Stimulated activated CD4-positive, alpha-beta T cell treated with anti-CD3 and anti-CD28 coated beads, Interleukin-1b, Interleukin-23, amount 100 ng/mL, for 4 hours (primary cell): ENCODE measurements at places on chromosomes 7 and 10.

DNA sequence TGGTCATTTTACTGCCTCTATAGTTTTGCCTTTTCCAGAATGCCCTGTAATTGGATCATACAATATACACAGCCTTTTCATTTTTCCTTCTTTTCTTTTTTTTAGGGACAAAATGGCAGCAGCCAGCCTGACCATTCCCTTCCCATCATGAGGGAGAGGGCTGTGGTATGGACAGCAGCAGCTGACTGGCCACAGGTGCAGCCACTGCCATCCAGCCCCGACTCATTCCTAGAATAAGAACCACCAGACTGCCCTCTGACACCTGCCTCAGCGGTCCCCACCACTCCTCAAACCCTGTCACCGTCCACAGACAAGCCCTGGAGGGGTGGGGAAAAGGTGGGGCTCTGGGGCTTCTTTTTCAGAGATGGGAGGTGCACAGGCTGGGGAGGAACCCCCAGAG lies 92.8 kb downstream of the EPDR1 start:
- no peak for DNase-seq

DNA sequence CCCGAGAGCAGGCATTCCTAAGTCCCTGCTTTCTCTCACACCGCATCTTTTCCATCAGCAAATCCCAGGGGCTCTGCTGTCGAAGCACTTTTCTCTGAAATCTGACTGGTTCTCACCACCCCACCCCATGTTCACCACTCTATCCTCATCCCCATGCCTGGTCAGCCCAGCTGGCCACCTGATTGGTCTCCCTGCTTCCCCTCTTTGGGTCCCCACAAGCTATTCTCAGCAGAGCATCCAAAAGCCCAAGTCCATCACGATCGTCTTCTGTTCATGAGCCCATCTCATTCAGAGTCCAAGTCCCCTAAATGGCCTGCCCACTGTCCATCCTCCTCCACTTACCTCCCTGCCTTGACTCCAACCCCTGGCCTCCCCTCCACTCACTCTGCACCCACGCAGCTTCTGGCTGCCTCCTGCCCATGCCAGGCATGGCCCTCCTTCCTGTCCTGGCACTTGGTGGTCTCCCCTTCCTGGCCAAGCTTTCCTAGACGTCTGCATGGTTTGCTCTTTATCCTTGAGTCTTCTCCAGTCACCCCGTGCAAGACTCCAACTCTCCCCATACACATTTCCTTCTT lies 1.6 kb upstream of the PPP2R2D start:
- no peak for DNase-seq

GRCh38 chr10:132889556-132889955 lies 52.8 kb downstream of the CFAP46 start:
- no peak for DNase-seq

DNA sequence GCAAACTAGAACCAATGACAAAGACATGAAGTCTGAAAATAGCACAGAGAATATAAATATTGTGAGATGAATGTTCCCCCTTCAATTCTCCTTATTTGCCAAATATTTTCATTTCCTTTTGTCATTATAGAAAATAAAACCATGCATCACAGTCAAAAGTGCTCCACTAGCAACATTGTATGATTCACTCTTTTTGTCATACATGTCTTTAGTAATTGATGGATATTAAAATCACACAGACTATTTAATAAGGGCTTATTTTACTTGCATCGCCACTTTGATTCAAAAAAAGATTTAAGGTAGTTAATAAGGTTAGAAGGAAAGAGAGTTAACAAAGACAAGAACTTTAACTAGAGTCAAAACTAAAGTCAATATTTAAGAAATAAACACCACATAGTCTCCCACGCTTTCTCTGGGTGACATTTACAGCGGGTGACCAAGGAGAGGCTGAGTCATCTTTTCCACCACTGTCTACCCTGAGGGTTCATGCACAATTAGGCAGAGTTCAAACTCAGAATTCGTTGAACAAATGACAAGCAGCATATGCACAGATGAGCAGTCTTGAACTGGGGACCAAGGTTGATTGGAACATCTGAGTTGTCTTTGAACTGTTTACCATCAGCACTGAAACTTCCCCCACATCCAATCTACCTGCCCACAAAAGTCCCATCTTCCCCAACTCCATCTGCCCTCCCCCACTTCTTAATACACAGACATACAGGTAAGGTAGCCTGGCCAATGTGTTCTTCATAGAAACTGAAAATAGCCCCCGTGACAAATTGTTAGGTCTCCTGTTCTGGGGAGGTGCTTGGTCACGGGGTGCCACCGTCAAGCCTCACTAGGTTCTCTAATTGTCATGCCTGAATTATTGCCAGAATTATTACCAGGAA lies 42.5 kb downstream of the C7orf25 start:
- no peak for DNase-seq

DNA sequence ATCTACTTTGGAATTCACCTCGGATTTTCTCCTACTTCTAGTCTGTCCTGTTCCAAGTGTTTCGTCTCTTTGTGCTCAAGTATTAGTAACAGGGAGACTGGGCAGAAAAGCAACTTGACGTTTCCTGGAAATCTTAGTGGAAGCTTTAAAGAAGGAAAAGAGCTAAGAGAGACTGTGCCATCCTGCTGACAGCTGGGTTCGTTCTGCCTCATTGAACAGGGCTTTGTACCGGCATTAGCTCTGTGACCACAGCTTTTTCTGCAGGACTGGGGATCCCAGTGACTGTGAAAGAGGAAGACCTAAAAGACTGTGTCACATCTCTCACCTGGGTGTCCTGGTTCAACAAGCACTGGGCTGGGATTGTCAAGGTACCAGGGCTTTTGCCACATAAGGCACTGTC lies 70.8 kb upstream of the CDCA7L start:
- DNase-seq, result no peak

DNA sequence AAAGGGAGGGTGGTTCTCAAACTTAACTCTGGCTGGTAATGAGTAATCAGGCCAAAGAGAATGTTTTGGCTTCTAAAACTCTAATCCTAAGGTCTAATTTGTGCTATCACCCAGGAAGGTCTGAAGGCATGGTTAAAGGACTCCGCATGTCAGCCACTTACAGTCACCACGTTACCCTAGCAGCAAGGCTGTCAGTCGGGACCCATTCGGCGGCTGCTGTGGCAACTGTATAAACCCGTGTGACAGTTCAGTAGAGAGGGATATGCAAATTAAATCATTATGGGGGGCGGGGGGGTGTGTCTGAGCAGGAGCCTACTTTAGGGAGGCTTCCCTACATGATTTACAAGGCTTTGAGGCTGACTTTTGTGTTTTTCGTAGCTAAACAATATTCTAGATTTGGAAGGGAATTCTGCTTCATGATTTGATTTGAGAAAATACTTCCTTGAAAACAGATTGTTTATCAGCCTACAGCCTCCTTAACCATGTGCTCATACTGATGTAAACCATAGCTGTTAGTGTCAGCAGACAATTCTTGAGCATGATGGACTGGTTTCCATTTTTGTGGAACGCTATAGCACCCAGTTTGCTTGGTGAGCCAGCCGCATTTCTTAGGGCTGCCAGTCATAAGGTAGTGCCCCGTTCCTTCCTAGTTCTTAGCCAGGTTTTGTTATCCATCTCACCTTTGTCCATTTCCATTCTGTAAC lies 284.4 kb downstream of the USP6NL start:
- DNase-seq, result no peak
